ENCODE measurements at places on chromosomes 7 and 10.

GRCh38 chr10:71927776-71928592, 36.2 kb upstream of the CHST3 start:
- DNase-seq, result no peak

DNA sequence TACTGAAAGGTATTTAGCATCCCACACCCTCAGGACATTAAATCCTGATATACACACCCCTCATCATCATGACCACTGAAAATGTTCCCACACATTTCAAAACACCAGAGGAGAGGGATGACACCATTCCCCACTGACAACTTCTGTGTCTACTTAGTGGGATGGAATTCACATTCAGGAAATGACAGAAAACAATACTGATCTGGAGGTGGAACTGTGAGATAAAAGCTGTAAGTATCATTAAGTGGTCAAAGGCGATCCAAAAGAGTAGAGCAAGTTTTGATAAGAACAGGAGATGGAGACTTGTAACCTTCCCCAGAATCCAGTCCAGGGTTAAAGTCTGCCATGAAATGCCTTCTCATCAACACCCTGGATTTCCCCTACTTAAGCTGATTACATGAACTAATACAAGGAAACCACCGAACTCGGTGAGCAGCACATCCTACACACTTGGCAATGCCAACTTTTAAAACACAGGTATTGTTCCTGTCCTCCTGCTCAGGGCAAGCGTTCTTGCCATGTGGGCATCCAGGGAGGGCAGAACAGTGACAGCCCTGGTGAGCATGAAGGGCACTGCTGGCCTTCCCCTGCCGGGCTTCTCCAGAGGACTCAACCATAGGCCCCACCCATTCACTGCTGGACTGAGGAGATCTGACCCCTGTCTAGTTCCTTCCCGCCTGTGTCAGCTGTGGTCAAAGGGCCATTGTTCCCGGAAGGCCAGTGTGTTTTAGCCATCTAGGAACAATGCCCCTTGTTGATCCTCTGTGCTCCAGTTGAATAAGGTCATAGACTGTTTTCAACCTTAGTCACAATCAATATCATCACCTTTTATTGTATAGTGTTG, 85.0 kb downstream of the SGMS1 start:
- no peak for DNase-seq

GRCh38 chr7:41030673-41031072, 672.2 kb downstream of the INHBA start:
- no peak for DNase-seq

GRCh38 chr7:40760293-40760964, 625.6 kb downstream of the SUGCT start:
- no peak for DNase-seq

- DNase-seq, result no peak
Observed at GRCh38 chr7:105932835-105933477, 30.1 kb upstream of the CDHR3 start.
